ENCODE measurements at places on chromosomes 4 and X.

GRCh38 chr4:14607001-14607400, 395.3 kb upstream of the CPEB2 start:
- no peak for DNase-seq

DNA sequence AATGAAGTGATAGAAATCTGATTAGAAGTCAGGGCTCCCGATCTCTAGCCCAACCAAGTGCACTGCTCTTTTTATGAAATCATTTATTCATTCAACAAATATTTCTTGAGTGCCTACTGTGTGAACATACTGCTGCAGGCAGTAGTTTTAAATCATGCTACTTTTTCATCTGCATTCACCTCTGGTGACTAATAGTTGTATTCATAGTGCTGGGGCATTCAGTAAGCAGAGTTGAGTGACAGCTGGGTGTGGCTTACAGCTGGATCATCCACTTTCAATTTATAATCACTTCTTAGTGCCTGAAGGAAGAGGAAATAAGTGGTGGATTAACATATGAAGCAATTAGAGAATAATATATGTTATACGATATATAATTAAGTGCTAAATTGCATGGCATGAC, 94.1 kb upstream of the HPRT1 start:
- no peak for DNase-seq

- DNase-seq: no peak
Observed at GRCh38 chr4:102842367-102842766, 15.0 kb upstream of the UBE2D3 start.

DNA sequence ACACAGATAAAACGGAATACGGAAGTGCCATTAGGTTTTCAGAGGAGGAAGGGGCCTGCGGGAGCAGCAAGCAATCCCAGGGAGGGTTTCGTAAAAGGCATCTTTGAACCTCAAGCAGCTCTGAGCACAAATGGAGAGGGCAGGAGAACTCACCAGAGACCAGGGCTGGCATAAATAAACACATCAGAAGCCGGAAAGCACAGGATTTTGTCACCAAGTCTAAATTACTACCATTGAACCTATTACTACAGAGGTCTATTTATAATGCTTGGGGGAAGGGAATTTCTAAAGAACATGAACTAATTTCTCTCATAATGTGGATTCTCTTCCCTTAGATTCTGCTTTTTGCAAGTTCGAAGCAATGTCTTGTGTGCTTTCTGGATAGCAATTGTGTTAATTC, 39.6 kb upstream of the MBTPS2 start:
- no peak for DNase-seq

DNA sequence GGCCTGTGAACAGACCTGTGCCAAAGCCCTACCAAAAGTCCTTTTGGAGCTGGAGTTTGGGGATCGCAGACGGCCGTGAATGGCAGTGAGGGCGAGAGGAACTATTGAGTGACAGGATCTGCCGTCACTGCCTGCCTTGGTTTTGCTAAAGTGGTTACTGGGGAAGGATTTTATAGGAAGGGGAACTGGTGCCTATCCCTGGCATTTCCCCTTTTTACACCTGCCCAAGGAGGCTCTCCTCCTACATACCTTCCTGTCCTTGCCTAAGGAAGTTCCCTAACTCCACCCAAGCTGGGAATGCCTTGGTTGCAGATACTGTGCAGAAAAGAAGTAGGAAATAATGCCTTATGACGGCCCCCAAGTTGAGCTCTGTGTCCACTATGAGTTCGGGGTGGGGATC, 14.5 kb downstream of the LONRF3 start:
- DNase-seq: no peak

- peak; percentile 53 for DNase-seq
Observed at GRCh38 chrX:149371986-149372385, 133.1 kb downstream of the IDS start.

DNA sequence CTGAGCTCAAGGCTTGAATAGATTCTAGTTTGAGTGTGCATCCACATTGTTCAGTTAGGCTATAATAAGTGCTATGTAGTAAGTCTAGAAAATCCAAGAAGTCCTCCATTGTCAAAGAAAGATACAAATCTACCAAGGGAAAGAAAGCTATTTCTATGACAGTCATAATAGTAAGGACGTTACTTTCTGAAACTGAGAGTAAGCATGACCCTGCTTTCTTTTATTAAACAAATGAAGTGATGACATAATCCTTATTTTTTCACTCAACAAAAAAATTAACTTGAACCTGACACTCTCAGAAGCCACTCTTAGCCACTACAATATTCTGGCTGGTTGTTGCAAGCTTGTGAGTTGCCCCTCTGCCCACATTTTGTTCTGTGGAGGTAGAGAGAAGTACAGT, 33.8 kb upstream of the AMELX start:
- DNase-seq: no peak

DNA sequence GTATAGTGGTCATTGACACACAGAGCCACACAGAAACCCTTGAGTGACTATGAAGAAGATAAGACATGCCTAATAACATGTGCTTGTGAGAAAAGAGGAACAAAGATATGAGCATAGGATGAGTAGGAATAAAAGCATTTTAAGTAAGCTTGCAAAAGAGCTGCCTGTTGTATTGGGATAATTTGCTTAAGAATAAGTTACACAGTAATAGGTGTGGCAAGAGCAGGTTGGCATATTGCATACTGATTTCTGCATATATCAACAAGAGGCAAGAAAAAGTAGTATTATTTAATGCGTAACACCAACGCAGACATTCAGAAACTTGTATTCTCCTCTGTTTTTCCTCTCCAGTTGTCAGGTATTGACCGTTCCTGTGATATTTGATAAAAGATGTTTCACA, 111.5 kb upstream of the UGT8 start:
- DNase-seq: no peak

GRCh38 chrX:139738581-139738980, 30.6 kb upstream of the MCF2 start:
- DNase-seq: no peak

DNA sequence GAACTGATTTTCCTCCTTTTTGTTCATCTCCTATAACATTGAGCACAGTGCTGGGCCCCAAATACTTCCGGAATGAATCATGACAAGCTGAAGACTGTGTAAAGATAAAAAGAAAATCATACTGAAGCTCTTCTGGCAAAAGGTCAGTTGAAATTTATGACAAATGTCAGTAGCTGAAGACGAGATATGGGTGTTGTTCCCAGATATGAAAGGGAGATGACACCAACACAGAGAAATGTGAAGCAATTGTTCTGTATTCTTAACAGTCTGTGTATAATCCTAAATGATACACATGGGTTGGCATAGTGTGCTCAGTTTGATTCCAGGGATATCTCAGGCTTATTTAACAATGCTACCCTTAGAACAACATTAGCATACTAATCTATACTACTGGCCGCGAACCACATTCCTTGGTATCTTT, 170.5 kb upstream of the PITX2 start:
- peak; percentile 12 for DNase-seq

DNA sequence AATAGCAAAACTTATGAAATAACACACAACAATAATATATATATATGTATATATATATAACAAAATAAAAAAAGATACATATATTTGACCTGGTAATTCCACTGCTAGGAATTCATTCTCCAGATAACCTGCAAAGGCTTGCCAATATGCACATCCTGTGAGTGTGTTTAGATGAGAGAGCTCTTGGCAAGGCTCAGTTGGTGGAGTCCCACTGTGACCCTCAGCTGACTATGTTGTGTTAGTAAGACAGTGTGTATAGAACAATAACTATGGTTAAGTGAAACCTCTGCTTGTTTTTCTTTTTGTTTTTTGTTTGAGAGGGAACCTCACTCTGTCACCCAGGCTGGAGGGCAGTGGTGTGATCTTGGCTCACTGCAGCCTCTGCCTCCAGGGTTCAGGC, 39.5 kb upstream of the RBMX start:
- no peak for DNase-seq

- no peak for DNase-seq
Observed at GRCh38 chrX:110671068-110671803, 124.4 kb downstream of the CHRDL1 start.

DNA sequence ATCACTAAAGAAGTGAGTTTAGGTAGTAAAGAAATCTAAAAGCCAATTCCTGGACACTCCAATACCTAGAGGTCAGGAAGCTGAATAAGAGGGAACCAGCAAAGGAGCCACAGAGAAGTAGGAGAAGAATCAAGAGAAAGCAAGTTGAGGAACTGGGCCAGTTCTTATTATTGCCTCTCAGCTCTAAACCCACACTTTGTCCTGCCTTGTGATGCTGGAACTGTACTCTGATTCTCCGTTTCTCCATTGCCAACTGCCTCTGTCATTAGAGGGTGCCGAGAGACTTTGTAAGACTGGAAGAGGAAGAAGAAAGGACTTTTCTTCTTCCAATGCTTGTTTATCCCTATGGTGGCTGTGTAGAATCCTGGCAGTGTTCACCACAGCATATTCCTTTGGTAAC, 38.6 kb downstream of the NSUN7 start:
- no peak for DNase-seq

DNA sequence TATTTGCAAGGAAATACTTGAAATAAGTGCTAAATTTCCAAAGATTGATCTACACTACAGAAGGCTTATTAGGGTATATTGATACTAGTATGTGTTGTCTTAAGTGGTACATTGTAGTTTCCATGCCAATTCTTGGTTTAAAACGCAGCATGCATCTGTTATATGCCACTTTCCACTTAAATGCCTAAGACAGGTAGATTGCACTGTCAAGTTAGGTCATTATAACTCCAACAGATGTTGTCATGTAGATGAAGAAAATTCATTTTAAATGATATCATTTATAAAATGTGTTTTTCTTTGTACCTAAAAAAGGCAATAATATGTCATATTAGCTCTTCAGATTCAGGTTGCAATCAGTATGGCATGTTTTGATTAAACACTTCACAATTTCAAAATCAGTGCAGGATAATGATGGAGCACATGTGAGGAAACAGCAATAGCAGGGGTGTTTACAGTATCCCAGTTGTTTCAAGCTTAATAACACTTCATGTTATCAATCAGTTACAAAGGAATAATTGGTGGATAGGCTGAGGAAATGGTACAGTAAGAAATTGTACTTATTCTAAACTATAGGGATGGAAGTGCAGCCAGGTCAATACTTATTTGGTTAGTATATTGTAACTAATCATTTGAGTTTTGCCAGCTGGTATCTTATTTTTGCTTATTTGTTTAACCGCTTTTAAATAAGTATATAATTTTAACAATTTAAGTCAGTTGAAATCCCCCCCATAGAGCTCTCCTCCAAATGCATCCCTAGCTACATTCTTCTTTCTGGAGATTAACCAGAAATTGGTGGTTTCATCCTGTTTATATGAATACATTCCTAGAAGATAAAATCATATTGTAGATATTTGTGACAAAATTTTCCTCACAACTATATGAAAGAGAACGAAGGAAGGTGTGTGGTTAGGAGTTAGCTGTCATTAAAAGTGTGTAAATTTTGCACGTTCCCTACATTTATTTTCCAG, 454.4 kb upstream of the ATOH1 start:
- DNase-seq: no peak

DNA sequence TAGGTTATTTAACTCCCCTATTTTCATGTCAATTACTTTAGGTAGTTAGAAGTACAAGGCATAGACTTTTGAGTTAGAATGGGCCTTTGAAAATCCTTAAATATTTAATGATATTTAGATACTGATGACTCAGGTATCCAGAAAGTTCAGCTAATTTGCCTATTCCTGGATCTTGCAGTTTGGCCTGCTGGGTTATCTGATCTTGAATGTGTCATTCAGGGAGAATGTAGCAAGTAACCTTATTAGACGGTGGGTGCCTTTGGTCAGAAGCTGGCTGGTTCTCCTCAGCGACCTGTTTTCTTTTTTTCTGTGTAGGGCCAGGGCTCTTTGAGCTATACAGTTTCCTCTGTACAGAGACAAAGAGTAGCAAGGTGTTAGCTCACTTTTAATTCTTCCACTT, 42.0 kb downstream of the MTM1 start:
- no peak for DNase-seq

GRCh38 chr4:73867783-73868182, 1.4 kb upstream of the CXCL1 start:
- no peak for DNase-seq

DNA sequence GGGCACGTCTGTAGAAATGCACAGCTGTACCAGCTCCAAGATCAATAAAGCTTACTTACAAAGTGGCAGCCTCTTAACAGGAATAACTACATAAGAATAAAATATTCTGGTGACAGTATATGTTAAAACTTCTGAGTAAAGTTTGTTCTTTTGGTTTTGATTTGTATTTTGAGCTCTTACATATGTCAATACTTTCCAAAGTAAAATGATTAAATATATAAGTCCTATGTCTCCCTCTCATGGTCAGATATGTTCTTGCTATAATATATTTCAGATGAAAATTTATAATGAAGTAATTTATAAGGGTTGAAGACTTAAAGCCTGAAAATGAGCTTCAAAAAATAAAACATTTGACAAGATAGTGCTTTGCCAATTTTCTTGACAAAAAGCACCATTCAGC, 254.4 kb downstream of the NPFFR2 start:
- no peak for DNase-seq

GRCh38 chr4:139872274-139872673, 206.7 kb downstream of the MGST2 start:
- peak; percentile 89 for DNase-seq

GRCh38 chr4:175758050-175759024, 53.7 kb downstream of the GPM6A start:
- DNase-seq: no peak

DNA sequence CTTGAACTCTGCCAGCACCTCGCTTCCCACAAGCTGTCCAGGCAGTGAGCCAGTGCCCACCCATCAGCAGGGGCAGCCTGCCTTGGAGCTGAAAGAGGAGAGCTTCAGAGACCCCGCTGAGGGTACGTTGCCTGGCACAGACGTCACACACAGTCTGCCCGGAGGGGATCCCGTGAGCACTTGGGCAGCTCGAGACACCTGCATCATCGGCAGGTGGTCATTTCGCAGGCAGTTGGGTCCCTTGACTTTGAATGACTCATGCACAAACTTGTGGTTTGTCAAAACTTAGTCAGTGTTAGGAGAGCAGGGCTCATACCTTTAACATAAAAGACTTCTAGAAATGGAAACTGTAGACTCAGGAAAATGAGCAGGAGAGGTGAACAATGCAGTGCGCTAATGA, 9.9 kb downstream of the TACC3 start:
- no peak for DNase-seq

DNA sequence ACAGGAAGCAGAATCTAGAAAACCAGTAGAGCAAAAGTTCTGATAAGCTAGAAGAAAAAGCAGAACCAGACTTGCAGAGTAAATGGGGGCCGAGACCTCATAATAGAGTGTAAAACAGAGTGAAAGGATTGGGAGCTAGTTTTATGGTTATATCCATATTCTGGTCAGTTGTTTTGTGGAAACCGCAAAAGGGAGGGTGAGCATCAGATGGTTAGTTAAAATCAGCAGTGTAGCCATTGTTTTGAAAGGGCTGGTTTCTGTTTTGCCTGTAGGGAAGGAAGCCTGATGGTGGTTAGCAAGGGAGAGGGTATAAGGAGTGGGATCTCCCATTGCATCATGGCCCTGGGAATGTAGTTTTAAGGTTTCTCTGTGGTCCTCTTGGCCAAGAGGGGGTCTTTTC, 17.2 kb upstream of the CCNI start:
- no peak for DNase-seq

- no peak for DNase-seq
Observed at GRCh38 chrX:78754917-78755316, 7.4 kb downstream of the LPAR4 start.

- no peak for DNase-seq
Observed at GRCh38 chr4:159697322-159698283, 594.7 kb downstream of the RAPGEF2 start.
